ENCODE measurements at places on chromosomes 7 and 10.

DNA sequence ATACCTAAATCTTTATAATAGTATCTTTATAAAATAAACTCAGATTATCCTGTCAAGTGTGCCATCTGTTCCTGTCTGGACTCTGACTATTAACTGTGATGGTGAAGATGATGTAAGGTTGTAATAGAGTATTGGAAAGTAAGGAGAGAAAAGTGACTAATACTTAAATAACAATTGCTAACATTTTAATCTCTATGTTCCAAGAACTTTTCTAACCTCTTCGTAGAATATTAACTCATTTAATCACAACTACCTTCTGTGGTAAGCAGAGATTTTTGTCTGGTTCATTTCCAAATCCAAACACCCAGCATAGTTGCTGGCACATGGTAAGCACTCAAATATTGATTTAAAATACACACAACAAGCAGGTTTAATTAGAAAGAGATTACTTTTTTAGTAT lies 2.5 kb downstream of the TNPO3 start:
- no peak for DNase-seq

GRCh38 chr7:142537760-142538159 lies 211.5 kb upstream of the PRSS1 start:
- DNase-seq = no peak

DNA sequence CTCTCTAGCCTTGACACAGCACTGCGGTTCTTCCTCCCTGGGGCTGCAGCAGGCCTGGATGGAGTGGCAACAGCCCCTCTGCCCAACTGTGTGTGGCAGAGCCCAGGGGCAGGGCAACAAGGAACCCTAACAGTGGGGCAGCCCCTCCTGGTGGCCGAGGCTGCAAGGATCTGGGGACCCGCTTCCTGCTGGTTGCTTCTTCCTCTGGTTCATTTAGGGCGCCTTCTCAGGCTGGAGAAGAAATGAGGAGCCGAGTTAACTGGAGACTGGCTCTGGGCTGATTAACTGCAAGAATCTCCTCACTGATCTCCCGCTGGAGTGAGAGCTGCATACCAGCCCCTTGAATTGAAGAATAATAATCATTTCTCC lies 80.1 kb upstream of the EMX2 start:
- DNase-seq = no peak

- DNase-seq = no peak
Observed at GRCh38 chr10:113187063-113187777, 237.2 kb downstream of the TCF7L2 start.

DNA sequence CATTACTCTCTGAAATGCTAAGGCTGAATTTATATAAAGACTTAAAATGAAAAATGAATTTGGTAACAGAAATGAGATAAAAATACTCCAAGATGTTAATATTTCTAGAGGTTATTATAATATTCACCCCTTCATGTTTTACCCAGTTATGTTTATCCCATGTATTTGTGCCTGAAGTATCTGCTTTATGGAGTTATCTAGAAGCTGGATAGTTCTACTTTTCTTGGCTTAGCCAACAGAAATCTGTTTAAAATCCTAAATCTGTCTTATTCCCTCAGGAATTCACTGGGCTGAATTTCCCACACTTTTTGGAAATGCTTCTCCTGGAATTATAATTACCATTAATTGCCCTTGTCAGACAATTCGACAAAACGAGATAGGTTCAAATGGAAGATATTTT lies 201.6 kb downstream of the THSD7A start:
- no peak for DNase-seq

DNA sequence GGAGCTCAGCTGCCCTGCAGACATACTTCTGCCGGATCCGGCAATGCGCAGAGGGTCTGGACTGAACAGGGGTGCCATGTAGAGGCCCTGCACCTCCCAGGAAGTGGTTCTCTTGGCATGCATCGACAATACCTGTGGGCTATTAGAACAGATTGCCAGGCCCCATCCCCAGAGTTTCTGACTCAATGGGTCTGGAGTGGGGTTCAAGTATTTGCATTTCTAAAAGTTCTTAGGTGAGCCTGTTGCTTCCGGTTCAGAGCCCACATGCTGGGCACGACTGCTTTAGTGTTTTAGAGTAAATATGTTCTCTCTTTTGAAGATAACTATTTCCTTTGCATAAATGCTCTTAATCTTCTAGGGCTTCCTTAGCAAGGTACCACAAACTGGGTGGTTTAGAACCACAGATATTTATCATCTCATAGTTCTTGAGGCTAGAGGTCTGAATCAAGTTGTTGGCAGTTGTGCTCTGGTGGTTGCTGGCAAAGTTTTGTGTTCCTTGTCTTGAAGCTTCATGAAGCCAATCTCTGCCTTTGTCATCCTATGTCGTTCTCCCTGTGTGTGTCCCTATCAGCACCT lies 435.5 kb downstream of the TCERG1L start:
- DNase-seq = no peak

Data from fibroblast of skin of left biceps (primary cell).